ENCODE measurements at places on chromosomes 12 and 14. TPM values are rescaled to one million over a fixed set of nuclear protein-coding genes. Genes with fewer than 3 reads are reported as not detected.

DNA sequence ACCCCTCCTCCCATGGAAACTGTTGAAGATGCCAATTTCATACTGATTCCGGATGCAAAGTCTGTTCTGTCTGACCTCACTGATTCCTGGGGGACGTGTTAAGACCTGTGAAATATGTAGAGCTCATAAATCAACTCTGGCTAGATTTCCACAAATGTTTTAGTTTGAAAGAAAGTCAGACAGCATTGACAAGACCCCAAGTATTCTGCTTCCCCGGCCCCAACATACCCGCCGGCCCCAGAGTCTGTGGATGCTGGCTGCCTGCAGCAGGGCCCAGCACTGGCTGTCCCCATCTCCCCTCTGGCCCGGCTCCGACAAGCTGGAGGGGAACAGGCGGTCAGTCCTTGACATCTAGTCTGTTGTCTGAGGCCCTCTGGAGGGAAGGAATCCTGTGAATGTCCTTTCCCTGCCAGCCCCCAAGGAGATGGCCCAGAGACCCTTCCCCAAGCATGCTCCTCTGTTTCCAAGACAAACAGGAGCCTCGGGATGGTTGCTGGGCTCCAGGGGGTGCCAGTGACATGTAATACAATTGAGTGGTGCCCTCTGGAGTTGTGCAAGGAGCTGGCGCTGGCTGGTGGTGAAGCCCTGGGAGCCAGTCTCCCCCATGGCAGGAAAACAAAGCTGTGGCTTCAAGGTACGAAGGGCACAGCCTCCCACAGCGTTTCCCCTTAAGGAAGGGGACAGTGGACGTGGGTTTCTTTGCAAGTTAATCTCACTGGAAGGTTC is 22.3 kb downstream of the FBLN5 start:
- H3K27ac ChIP-seq = no peak overlapping the region
- no peaks in the 10 kb centered on the region for H3K36me3 ChIP-seq
- DNase-seq = no peak

GRCh38 chr14:73365727-73366126 is 92.6 kb downstream of the NUMB start:
- no peaks in the 10 kb centered on the region for H3K27me3 ChIP-seq
- no peaks in the 10 kb centered on the region for H3K36me3 ChIP-seq
- peak; percentile 13 for DNase-seq

DNA sequence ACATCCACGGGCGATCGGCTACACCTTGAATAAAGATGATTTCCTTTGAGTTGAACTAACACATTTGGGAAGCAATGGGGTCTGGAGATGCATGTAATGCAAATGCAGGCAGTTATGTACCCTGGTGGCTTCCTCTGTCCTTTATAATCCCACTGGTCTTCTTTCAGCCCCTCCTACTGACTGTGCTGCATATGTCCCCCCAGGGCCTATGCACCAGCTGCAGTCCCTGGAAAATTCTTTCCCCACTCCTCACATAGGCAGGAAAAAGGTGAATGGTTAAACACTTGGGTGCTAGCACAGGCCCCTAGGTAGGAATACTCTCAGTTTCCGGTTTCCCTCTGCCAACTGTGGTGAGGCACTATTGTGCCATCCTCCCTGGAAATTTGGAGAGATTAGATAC is 294.8 kb upstream of the SOX5 start:
- no peaks in the 10 kb centered on the region for H3K27me3 ChIP-seq
- no peak for DNase-seq
- no peaks in the 10 kb centered on the region for H3K4me1 ChIP-seq
- H3K36me3 ChIP-seq = no peaks in the 10 kb centered on the region
- H3K27ac ChIP-seq = no peak overlapping the region

- H3K27me3 ChIP-seq = no peaks in the 10 kb centered on the region
- H3K27ac ChIP-seq = no peak overlapping the region
- H3K4me3 ChIP-seq = no peak overlapping the region
- H3K4me1 ChIP-seq = no peaks in the 10 kb centered on the region
- DNase-seq = no peak
Measured at GRCh38 chr12:32662665-32663064, 16.4 kb upstream of the DNM1L start.

DNA sequence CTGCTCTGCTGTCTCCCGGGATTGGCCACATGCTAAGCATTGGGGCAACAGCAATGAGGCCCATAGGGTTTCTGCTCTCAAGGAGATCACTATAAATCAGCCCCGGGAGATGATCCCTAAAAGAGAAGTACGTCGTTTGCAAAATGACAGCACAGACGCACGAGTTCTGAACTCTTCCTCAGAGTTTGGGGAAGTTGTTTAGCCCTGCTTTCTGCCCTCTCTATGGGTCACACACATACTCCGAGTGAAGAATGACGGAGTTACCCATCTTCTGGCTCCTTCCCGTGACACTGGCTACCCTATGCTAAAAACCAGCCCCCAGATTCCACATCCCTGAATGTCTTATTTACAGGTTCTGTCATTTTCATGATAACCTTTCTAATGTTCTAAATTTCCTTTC is 258.0 kb upstream of the PLEKHG7 start:
- DNase-seq = no peak
- no peaks in the 10 kb centered on the region for H3K36me3 ChIP-seq
- no peaks in the 10 kb centered on the region for H3K27me3 ChIP-seq

- no peak overlapping the region for H3K27ac ChIP-seq
- H3K4me1 ChIP-seq = no peaks in the 10 kb centered on the region
- no peak for DNase-seq
- no peaks in the 10 kb centered on the region for H3K27me3 ChIP-seq
- no peak overlapping the region for H3K4me3 ChIP-seq
Measured at GRCh38 chr12:29537298-29537697, 39.8 kb upstream of the OVCH1 start.

- no peaks in the 10 kb centered on the region for H3K27me3 ChIP-seq
- H3K27ac ChIP-seq = no peak overlapping the region
- no peaks in the 10 kb centered on the region for H3K36me3 ChIP-seq
- no peak for DNase-seq
- H3K4me3 ChIP-seq = no peak overlapping the region
Measured at GRCh38 chr12:104567832-104568486, 111.2 kb downstream of the CHST11 start.

GRCh38 chr12:121917950-121918678 is at the start of gene CFAP251:
Gene CFAP251 (plus strand): TSS chr12:121918592. CDS start chr12:121921306, 2,714 bp downstream.
- peaks cover 11% of the 10 kb centered on the region for H3K4me1 ChIP-seq
- peak; percentile 99 for DNase-seq
- H3K4me3 ChIP-seq = peak within 1 kb of the TSS; percentile 1
- no peaks in the 10 kb centered on the region for H3K27me3 ChIP-seq

DNA sequence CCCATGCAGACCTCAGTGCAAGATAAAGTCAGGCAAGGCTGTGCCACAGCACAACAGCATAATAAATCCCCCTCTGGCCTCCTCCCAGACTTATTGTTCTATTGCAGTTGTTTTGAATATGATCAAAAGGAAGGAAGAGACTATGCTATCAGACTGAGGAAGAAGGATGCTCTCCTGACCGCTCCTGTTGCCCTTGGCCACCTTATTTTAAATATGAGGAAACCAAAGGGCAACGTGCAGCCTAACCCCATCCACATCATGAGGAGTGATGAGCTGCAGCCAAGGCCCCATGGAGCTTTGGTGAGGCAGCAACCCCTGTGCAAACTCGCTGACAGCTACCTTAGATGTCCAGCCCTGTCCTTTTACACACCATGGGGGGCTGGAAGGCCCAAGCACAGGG is 291.7 kb downstream of the ZFP36L1 start:
- peak overlapping the region; percentile 41 for H3K27ac ChIP-seq
- H3K27me3 ChIP-seq = no peaks in the 10 kb centered on the region
- peaks cover 12% of the 10 kb centered on the region for H3K4me1 ChIP-seq

DNA sequence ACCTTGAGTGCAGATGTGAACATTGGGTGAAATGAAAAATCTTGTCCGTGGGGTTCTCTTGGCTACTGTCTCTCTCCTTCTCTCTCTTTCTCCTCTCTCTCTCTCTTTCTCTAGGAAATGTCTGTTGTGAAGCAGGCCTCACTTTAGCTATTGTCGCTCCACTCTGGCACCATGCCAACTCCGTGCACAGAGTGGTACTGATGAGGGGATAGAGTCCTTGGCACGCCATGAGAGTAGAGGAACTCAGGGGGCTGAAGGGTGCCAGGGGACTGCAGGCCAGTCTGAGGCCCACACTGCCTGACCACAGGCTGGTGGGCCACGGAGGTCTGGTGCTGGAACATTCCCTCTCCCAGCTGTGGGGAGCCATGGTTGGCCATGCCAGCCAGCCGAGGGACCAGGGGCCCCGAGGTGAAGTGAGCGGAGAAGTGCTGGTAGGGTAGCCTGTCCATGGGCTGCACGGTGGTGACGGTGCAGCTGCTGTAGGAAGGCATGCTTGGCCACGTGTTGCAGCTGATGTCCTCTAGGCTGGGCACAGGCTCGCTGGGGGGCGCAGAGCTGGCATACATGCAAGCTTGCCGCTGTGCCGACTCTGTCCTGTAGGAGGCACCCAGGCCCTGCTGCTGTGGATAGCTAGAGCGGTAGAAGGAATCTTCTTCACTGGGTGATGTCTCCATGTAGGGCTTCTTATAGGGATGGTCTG is 50.4 kb downstream of the TBX5 start:
- DNase-seq = peak; percentile 10
- no peak overlapping the region for H3K4me3 ChIP-seq
- H3K27ac ChIP-seq = no peak overlapping the region
- no peaks in the 10 kb centered on the region for H3K36me3 ChIP-seq

GRCh38 chr14:100539766-100540140 is 47.5 kb downstream of the BEGAIN start:
- peak; percentile 41 for DNase-seq
- peaks cover 3% of the 10 kb centered on the region for H3K36me3 ChIP-seq
- no peaks in the 10 kb centered on the region for H3K27me3 ChIP-seq
- no peak overlapping the region for H3K4me3 ChIP-seq
- peak overlapping the region; percentile 93 for H3K27ac ChIP-seq
- peaks cover 54% of the 10 kb centered on the region for H3K4me1 ChIP-seq

Gene NOVA1
- 6.9 TPM for total RNA-seq

Gene MIP
- total RNA-seq = not detected

Data from body of pancreas (tissue), 4 donors.